Common myeloid progenitor, CD34-positive (primary cell): ENCODE measurements at places on chromosomes 6 and 20.

GRCh38 chr6:124797224-124797623 is 165.0 kb upstream of the RNF217 start:
- no peak for DNase-seq

DNA sequence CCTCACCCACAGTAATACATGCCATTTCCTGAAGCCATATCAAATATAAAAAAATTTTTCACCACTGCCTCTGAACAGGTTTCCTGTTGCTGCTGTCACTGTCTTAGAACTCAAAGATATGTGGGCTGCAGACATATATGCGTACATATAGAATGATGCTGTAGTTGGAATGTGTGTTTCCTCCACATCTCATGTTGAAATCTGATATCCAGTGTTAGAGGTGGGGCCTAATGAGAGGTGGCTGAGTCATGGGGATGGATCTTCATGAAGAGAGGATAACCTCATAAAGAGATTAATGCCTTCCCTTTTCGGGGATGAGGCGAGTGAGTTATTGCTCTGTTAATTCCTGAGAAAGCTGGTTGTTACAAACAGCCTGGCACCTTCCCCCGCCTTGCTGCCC is 7.7 kb upstream of the SCP2D1 start:
- DNase-seq: peak; percentile 5

DNA sequence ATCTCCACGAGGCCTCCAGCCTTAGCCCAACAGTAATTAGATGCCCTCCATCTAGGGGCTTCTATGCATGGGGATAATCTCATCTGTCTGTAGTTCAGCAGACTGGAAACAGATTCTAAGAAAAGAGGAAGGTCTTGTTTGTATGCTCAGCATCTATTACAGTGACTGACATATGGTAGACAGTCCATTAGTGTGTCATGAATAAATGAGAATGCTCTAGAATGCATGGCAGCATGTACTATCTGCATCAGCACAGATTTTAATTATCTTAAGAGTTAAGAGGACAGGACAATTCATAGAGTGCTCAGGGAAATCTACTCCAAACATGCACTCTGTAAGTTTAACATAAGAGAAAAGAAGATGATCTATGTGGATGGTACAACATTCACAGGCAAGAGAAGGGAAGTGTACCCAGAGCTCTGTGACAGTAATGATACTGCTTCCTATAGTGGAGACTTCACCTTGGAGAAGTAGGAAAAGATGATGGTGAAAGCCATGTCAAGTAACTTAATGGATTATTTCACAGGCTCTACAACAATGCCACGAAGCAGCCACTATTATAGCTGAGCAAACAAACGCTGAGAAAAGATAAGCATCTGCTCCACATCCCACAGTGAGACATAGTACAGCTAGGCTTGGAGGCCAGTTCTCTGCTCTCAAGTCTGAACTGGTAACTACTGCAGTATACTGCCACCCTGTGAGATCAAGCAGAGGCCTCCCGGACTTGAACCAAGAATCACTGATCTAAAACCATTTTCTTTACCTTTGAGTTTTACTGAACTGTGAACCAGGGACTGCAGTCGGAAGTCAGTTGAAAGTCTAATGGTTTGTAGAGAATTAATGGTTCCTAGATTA is 309.2 kb upstream of the SPTLC3 start:
- DNase-seq: no peak

- no peak for DNase-seq
These were observed 27.3 kb upstream of the GRM4 start for GRCh38 chr6:34172961-34173775.

DNA sequence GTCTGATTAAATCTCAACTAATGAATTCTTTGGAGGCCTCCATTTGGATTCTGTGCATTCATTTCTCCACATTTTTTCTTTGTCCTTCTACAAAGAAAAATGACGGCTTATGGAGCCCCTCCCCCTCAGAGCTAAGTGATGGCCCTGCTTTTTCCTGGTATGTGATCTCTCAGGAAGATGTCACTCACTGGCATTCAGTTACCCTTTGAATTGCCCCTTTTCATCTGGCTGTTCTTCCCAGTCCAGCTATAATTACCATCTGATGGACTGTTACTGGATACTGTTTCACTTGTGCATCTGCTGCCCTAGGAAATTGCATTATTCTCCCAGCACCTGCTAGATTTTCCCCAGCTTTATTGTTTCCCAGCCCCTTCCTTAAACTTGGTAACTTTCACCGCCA is 151.9 kb downstream of the CFAP61 start:
- DNase-seq: no peak

DNA sequence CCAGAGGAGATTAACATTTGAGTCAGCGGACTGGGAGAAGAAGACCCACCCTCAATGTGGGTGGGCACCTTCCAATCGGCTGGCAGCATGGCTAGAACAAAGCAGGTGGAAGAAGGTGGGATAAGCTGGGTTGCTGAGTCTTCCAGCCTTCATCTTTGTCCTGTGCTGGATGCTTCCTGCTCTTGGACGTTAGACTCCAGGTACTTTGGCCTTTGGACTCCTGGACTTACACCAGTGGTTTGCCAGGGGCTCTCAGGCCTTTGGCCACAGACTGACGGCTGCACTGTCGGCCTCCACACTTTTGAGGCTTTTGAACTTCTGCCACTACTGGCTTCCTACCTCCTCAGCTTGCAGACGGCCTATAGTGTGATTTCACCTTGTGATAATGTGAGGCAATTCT is 50.8 kb downstream of the BCAS1 start:
- DNase-seq: no peak

DNA sequence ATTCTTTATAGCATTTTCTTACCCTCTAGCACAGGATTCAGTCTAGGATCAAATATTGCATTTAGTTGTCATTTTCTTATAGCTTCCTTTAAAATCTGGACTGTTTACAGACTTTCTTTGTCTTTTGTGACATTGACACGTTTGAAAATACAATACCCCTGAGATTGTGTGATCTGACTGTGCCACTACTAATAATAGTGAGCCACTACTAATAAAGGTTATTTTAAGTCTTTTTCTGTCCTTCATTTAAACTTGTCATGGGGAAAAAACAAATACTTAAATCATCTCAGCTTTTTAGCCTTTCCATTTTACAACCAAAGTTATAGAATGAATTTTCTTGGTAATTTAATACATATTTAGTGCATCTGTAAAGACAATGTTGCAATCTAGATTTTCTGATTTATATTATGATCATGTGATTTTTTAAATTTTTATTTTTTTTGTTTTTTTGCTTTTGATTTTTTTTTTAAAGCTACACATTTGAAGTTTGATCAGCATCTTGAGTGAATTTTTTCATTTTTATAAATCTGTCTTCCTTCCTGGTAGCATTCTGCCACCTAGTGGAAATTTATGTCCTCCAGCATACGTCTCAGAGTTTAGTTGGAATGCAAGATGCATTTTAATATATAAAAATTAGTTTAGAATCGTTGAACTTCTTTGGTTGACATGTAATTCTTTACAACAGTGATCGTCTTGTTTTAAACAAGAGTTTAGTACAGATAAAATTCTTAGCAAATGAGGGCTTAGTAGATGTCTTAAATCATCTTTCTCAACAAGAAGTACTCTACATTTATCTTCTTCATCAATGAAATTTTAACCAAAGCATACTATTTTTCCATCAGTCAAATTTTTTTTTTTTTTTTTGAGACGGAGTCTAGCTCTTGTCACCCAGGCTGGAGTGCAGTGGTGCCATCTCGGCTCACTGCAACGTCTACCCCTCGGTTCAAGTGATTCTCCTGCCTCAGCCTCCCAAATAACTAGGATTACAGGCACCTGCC is 119.4 kb downstream of the NCOA3 start:
- peak; percentile 86 for DNase-seq

DNA sequence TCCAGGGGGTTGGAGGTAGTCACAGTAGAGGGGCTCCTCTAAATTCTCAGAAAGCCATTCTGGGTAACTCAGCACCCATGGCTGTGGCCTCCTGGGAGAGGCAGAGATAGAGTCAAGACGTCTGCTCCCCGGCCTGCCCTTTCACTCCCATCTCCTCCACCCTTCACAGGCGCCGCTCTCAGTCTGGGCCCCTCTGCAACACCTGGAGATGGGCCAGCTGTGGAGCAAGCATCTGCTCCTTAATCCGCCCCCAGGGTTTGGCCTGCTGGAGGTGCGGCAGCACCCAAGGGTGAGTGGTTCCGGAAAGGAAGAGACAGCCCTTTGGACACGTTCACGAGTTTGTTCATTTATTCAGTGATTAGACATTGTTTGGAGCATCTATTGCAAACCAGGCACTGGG is 271.3 kb downstream of the BMP7 start:
- DNase-seq: no peak

DNA sequence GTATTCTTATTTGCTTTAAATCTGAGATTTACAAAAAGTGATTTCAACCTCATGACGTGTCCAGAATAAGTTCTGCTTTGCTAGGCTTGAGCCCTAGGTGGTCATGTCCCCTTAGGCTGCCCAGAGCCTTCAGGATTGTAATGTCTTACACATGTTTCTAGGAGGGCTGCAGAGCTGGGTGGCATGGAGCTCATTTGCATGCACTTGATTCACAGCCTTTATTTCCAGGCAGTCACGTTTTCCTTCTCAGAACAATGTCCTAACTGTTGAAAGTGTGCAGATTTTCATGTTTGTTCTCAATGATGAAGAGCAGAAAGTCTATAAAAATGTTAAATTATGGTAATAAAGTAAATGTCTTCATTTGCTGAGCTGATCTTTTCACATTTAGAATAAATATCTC is 448.6 kb upstream of the SOX4 start:
- DNase-seq: no peak

GRCh38 chr6:95521181-95521580 is 56.2 kb upstream of the MANEA start:
- DNase-seq: no peak

GRCh38 chr6:125834348-125834747 is 43.6 kb downstream of the NCOA7 start:
- peak; percentile 55 for DNase-seq

- DNase-seq: no peak
These were observed 113.6 kb downstream of the FLRT3 start for GRCh38 chr20:14223806-14224205.

DNA sequence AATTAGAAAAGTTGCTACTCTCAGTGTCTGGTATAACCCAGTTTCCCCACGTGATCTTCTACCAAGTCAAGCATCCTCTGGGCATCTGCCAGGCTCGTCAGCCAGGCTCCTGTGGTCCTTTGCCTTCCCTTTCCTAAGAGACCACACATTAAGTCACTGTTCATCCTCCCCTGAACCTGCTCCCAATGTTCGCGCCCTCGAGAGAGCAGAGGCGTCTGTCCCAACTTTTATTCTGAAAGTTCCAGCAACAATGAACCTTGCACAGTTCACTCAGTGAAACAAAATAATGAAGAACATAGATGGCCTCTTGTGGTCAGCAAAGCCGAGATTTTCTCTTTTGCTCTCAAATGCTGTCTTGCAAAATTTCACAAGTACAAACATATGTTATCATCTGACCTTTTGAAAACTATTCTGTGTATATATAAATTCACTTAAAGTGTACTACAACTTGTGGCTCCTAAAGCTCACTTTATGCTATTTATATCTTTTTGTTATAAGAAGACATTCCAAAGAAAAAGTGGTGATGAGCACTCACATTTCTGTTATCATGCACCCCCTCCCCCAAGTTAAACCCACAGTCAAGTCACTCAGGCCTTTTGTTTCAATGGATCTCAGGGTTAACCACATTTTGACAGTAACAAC is 39.2 kb upstream of the NHSL1 start:
- DNase-seq: no peak

GRCh38 chr6:45643126-45643525 is 265.4 kb upstream of the SUPT3H start:
- no peak for DNase-seq

GRCh38 chr6:95185874-95186273 is 391.5 kb upstream of the MANEA start:
- no peak for DNase-seq

- no peak for DNase-seq
These were observed 34.3 kb downstream of the RGS17 start for GRCh38 chr6:153096792-153097191.

DNA sequence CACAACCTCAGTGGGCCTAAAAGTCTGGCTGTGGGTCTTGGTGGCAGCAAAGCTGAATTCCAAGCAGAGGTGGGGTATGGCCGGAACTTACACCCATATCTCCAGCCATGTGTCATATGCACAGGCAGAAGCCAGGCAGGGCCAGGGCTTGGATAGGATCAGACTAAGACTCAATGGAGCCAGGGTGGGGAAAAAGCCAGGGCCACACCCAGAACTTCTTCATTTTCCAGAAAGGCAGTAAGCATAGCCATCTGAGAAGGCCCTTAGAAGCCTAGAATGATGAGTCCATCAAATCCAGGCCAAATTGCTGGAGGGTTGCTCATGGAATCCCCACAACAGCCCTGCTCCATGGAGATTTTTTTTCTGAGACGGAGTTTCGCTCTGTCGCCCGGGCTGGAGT is 116.2 kb upstream of the SRSF6 start:
- no peak for DNase-seq

DNA sequence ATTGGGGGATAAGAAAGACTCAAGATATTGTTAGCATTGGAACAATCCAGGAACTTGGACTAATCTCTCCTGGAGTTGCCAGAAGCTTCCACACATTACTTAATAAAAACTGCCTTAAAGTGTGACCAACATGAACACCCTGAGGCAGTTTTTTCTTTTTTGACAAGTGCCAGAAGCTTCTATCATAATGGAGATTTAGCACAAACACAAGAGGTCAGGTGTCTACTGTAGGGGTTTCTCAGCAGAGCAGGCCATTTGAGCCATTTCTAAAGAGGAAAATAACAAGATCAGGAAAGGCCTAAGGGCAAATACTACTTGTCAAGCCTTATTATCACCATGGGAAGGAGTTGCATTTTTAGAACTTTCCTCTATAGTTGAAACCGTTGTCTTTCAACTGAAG is 361.5 kb downstream of the EPM2A start:
- DNase-seq: no peak

- DNase-seq: no peak
These were observed 89.3 kb upstream of the JAG1 start for GRCh38 chr20:10763112-10763511.

DNA sequence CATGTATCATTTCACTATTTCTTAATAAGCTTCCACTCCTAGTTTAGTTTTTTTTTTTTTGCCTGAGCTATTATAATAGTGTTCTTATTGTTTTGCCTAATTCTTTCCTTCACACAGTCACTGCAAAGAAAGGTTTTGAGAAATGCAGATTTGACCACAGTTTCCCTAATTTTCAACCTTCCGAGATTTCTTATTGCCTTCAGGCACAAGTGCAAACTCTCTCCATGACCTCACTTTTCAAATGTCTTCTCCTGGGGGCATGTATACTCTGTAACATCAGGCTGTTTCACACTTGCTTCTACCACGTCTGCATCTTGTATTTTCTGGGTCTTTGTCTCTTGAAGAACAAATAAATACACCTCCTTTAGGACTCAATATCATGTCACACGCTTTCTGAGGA is 339.0 kb upstream of the CITED2 start:
- no peak for DNase-seq

- no peak for DNase-seq
These were observed 91.0 kb downstream of the TBXT start for GRCh38 chr6:166076625-166077024.

DNA sequence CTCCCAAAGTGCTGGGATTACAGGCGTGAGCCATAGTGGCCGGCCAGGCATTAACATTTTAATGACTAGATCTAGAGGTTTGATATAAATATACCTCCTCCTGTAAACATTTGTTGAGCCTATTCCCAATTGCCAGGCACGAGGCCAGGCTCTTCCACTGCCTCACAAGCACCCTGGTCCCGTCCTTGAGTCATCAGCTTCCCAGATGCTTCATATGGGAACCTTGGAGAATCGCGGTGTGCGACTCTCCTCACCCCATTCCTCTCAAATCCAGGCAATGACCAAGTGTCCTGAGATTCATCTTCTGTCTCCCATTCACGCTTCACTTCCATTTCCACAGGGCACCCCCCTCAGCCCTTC is 35.9 kb upstream of the PIM1 start:
- no peak for DNase-seq

GRCh38 chr6:37525460-37526357 is 26.0 kb upstream of the CCDC167 start:
- peak; percentile 58 for DNase-seq
